ENCODE measurements at places on chromosomes 1 and 21.

DNA sequence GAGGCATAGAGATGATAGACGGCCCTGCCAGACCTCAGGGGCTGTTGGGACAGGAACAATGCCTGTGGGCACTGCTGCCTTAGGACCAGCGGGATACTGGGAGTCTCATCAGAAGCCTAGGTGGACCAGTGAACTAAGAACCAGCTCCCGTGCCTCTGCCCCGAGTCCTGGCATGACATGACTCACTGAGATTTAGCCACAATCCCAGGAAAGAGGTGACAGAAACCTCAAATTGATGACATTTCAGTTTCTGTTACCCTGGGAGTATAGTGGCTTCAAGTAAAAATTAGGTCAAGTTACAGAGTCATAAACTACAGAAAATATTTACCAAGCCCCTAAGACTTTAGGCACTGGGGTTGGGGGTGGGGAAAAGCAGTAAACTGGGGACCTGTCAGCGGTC, 74.6 kb upstream of the GADD45A start:
- DNase-seq = no peak

DNA sequence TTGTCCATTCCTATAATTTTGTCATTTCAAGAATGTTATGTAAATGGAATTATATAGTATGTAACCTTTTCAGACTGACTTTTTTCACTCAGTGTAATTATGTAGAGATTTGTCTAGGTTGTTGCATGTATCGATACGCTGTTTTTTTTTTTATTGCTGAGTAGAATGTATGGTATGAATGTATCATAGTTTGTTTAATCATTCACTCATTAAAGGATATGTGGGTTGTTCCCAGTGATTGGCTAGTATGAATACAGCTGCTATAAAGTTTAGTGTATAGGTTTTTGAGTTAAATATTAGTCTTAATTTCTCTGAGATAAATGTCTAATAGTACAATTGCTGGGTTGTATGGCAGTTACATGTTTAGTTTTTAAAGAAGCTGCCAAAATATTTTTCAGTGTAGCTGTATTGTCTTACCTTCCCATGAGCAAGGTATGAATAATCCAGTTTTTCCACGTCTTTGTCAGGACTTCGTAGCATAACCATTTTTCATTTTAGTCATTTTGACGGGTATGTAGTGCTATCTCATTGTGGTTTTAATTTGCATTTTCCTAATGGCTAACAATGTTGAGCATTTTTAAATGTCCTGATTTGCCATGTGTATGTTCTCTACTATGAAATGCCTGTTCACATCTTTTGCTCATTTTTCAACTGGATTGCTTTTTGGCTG, 22.4 kb downstream of the CASQ2 start:
- DNase-seq = no peak

DNA sequence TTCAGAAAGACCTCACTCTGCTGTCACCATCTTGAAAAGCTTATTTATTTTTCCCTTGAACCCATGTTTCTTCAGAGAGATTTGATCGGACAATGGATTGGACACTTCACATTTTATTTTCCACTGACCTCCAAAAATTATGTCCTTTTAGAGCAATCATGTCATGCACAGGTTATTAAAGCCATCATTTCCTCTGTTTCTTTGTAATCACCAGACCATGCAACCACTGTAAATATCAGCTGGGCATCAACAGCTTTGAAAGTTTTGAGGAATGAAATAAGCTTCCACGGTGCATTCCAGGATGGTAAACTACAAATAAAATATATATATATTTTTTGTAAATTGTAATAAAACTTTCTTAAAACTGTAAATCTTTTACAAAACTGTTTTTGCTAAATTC, 144.1 kb upstream of the ADAMTS5 start:
- DNase-seq = no peak

GRCh38 chr21:40176724-40177123, 309.5 kb downstream of the PCP4 start:
- DNase-seq = no peak

DNA sequence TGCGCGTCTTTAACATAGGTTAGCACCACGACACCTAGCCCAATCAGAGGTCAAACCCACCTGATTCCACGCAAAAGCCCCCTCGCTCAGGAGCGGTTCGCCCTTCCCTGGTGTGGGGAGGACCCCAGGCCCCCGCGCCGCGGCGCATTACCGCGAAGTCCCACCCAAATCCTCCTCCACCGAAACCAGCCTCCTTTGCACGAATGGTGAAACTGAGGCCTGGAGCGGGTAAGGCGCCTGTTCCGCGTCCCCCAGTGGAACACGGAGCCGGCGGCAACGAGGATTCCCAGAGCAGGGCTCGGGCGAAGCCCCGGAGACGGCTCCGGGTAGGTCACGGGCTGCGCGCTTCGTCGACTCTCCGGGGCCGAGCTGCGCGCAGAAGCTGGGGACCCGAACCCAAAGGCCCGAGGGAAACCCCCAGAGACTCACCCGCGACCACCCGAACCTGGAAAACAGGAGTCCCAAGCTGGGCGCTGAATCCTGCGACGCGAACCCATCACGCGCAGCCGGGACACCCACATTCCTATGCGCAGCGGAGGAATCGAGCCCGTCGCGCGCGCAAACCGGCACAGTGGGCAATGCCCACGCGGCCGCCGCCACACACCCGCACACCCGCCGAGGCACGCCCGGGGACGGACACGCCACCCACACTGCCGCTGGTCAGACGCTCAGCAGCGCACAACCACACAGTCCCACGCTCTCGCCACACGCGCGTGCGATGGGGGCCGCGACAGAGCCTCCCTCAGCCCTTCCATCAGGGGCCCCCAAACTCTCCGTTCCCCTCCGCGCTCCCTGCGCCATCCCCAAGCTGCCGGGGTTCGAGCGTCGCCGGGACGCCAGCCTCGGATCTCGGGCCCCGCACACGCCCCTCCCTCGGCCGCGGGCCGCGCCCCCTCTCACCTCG, 507 bp downstream of the GLIS1 start:
- no peak for DNase-seq

DNA sequence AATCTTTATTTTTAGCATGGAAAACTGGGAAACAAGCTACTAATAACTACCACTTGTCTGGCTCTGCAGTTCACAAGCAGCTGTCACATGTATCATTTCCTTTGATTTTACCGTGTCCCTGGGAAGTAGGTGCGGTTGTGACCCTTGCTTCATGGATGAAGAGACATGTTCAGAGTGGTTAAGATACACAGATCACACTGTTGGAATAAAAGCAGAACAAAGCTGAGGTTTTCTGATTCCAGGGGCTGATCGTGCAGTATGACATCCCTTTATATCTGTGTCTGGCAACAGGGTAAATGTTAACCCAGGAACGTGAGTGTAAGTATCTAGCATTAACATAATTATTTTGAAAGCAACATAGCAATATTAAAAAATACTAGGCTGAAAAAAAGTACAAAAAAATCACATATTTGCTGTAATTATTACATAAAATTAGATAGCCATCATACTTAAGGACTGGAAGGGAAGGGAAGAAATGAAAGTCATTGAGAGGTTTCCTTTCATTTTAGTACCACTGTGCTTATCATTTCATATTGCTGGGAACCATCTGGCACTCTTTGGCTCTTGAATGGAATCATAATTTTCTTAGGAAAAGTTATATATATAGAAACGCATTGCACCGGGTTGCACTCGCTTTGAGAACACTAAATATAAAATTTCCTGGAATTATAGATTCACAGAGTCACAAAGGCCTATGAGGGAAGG, 62.8 kb upstream of the PAXBP1 start:
- no peak for DNase-seq

GRCh38 chr1:201942129-201942495, 4.2 kb downstream of the LMOD1 start:
- DNase-seq = no peak

DNA sequence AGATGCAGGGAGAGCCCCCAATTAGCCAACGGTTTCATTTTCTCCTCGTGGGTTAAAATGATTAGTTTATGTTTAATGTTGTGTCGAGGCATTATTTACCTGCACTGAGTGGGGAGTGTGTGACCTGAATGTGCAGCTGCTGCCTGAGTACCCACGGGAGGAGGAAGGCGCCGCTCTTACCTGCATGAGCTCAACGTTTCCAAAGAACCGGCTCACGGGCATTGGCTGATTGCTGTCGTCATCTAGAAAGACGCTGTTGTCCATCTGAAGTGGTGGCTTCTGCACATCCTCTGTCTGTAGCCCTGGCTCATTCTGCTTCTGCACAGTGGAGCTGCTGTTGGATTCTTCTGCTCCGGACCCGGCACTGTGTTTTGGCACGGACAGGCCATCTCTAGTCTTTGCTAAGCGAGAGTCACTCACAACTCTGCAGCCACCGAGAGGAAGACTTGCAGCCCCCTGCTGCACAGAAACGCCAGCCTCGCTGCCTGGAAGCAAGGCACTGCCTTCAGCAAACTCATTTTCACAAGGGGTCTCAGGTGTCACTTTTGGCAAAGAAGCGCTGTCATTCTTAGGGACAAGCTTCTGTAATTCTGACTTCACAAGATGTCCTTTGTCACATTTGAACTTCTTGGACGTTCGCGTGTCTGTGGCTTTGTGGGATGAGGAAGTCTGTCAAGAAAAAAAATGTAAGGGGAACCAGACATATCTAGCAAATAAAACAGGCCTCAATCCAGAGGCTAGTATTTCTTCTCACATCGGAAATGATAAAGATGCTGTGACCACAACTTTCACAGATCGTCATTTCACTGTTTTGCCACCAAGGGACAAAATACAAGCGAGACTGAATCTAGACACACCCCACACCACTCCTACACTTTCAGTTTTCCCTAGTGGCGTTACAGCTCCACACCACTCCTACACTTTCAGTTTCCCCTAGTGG, 9.4 kb downstream of the C1orf174 start:
- no peak for DNase-seq

DNA sequence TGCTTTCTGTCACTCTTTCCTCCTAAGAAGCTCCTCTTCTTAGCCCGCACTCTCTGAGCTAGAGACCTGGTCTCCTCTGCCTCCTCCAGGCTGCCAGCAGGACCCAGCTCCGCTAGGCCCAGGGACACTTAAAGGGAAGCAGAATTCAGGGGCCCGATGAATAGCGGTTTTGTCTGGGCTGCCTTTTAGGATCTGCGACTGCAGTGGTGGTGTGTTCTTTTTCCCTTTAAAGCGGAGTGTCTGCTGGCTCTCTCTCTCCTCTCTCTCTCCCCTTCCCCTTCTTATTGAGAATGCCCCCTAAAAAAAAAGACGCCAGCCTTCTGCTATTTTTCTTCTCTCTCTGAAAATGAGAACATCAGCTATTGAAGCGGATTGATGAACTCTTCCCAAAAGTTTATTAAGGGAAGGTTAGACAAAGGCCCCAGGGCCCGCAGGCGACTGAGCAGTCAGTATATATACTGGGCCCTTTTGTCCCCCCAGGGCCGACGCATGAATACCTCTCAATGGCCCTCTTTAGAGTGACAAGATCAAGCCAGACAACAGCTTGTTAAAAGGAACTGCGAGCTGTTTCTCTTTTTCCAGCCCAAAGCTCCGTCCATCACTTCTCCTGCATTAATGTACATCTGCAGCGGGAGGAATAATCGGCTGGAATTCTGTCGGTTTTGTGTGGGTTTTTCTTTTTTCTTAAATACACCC, 27.0 kb downstream of the PAX7 start:
- no peak for DNase-seq

GRCh38 chr1:30328401-30329262, 394.8 kb downstream of the MATN1 start:
- no peak for DNase-seq

DNA sequence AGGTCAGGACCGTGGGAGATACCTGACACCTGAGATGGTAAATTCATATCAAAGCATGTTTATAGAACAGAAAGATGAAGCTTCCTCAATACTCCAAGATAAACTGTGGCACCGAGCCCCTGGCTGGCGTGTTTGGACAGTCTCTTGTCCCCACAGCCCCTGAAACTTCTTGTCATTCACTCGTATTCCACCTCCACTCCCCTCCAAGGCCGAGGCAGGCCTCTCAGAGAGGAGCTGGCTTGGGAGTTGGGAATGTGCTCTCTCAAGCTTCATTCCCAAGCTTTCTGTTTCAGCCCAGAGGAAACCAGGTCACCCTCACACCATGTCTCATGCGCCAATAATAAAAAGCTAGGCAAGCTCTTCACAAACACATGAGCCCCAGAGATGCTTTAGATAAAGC, 86.1 kb downstream of the NPHP4 start:
- DNase-seq = no peak

- DNase-seq = no peak
Observed at GRCh38 chr1:232283864-232284263, 346.1 kb downstream of the SIPA1L2 start.

DNA sequence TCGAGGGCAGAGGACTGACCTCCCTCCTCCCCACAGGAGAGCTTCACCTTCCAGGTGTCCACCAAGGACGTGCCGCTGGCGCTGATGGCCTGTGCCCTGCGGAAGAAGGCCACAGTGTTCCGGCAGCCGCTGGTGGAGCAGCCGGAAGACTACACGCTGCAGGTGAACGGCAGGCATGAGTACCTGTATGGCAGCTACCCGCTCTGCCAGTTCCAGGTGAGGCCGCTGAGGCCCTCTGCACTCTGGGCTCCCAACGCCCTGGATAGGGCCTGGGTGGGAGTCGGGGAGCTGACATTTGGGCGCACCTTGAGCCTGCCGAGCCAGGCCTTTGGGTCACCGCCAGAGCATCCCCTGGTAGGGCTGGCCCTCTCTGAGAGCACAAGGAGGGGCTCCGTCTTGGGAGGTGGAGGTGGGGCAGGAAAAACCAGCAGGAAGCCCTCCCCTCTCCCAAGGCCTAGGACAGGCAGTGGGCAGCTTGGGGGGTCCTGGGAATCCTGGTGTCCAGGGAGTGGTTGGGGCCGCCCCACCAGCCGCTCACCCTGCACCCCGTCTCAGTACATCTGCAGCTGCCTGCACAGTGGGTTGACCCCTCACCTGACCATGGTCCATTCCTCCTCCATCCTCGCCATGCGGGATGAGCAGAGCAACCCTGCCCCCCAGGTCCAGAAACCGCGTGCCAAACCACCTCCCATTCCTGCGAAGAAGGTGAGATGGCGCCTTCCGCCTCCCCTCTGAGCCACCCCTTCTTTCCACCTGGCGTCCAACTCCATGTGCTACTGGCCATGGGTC, 65.1 kb downstream of the PIK3CD start:
- DNase-seq = no peak

GRCh38 chr1:21335750-21336224, 45.5 kb upstream of the ECE1 start:
- DNase-seq = no peak

GRCh38 chr1:186212568-186213224, 162.4 kb downstream of the TPR start:
- DNase-seq = no peak
